ENCODE measurements at places on chromosomes 7 and 10.

- DNase-seq = no peak
Measured at GRCh38 chr7:74037609-74038008, 9.6 kb downstream of the ELN start.

DNA sequence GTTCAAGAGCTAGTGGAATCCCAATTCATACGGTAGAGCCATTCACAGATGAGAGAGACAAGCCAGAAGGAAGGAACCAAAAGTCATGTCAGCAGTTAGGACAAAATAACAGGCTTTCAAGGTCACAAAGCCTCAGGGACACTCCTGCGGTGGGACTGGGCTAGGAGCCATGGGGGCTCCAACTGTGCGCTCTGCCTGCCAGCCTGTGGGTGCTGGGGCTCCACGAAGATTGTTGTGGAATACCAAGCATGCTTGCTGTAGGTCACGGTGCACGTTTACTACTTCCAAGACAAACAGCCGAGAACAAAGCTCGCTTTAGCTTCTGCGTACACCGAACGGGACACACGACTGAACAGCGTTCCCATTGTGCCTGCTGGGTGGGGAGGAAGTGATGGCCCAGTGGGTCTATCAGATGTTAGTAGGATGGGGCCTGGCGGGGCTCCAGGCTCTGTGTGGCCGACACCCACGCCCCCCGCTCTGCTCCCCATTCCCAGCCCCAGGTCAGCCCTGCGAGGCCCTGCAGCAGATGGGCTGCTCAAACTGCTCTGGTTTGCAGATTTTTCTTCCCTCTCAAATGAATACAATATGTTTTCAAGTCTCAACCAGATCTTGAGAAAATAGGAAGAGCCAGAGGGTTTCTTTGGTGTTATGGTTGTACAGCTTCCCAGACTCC is 158.9 kb downstream of the EGFR start:
- DNase-seq = no peak

DNA sequence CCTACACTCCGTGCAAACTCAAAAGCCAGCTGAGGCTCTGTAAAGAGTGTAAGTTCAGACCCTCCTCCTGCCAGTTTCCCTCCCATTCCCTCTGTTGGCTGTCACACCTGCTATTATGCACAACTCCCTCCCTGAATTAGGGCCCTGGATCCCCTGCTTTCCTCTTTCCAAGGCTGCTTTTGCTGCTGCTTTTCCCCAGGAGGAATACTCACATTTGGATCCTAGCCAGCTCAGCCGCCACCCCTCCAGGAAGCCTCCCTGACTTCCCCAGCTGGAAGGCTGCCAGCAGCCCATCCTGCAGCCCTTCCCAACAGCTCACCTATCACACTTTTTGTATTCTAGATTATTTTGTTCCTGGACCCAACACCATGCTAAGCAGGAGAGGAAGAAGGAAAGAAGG is 40.9 kb upstream of the WDR11 start:
- DNase-seq = no peak

DNA sequence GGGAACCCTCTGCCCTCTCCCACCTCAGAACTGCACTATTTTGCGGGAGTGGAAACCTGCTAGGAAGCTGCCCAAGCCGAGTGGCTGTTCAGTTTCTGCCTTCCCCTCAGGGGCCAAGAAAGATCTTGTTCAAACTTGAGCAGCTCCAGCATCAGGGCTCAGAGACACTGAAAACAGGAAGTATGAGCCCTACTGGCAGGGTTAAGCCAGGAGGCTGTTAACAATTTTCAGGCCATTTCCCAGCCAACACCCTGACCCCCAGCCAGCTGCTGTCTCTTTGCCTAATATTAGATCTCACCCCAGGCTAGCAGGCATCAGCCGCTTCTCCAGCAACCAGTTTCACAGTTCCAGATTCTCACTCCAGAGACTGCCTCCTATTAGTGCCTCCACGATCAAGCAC is 9.2 kb downstream of the PLAU start:
- DNase-seq = no peak

GRCh38 chr10:76559892-76560220 is 1077.8 kb downstream of the KCNMA1 start:
- DNase-seq = no peak

- no peak for DNase-seq
Measured at GRCh38 chr10:110415809-110416208, 81.9 kb upstream of the DUSP5 start.

DNA sequence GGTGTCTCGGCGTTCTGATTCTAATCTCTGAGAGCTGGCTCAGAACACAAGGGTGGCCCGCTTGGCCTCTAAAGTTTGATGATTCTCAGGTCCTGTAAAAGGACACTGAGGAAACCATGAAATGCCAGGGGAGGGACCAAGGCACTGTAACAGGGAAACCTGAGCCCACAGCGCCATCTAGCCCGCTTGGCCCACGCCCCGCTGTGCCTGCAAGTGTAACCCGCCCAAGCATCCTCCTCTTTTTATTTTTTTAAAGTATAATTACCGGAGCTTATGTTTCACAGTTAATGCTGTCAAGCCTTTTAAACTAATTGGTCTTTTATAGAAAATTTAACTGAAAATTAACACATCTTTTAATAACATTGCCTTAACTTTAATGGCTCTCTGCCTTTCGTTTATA is 734.7 kb downstream of the KCNMA1 start:
- DNase-seq = no peak

- no peak for DNase-seq
Measured at GRCh38 chr10:17092986-17093803, 36.4 kb downstream of the CUBN start.

DNA sequence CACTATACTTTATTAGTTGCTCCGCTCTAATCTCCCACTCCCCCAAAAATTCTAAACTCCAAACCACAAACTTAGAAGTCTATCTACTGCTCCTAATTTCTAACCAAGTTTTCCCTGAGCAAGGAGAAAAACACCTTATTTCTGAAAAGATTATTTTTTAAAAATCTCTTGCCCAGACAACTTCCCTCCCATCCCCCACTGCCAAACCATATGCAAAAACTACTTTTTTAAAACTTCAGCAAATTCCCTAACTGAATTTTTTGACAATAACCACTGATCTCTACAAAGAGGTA is 1.9 kb downstream of the UBE2H start:
- DNase-seq = no peak

GRCh38 chr10:53675177-53675576 is 902.6 kb upstream of the MBL2 start:
- no peak for DNase-seq

- no peak for DNase-seq
Measured at GRCh38 chr7:34846976-34847375, 189.0 kb downstream of the NPSR1 start.

- DNase-seq = no peak
Measured at GRCh38 chr10:13629116-13629515, 42.4 kb downstream of the PRPF18 start.

GRCh38 chr7:149713731-149714068 is 59.7 kb downstream of the ZNF467 start:
- DNase-seq = no peak

DNA sequence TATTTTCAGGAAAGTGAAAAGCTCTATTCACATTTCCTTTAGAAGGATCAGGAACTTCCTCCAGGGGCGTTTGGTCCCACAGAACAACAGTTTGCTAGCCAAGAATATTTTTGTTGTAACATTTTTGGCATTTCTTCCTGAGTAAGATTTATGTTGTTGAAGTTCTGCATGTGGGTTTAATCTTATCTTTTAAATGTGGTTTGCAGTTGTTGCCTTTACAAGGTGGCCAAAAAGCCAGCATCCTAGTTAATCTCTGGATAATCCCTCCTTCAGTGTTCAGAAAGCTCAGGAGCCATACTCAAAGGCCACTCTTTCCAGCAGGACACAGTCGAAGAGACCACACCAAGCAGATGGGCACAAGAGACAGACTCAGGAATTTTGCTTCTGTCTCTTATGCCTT is 30.0 kb downstream of the SLC26A4 start:
- no peak for DNase-seq

DNA sequence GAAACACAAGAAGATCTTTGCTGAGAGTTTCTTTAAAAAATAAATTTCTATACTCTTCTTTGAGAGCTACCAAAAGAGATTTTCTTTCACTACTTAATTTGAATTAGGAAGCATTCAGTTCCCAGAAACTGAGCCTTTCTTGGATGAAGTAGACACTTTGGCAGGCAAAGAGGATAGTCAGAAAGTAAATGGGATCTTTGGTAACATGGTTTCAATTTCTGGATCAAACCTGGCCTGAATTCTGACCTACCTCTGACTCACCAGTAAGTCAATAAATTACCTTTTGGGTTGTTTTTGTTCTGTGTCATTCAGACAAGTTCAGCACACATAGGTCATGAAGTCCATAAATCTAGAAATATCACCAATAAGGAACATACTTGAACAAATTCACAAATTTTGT is 26.8 kb upstream of the CABCOCO1 start:
- no peak for DNase-seq

DNA sequence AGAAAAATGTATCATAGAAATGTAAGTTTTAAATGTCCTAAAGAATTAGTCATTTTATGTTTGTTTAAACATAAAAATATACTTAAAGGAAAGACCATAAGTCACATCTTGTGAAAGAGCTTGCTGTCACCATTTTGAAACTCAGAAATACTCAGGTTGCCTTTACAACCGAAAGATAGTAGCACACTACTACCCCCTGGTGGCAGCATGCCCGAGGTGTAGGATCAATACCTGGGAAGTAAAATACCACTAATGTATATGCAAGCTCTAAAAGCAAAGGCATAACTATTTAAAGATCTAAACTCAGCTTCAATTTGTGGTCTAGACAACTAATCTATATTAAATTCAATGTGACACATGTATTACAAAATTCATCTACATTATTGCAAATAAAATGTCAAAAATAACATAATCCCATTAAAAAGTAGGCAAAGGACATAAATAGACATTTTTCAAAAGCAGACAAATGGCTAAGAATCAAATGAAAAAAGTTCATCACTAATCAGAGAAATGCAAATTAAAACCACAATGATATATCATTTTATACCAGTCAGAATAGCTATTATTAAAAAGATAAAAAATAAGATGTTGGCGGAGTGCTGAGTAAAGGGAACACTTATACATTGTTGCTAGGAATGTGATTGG is 47.7 kb upstream of the FGL2 start:
- DNase-seq = peak; percentile 64

GRCh38 chr7:103811997-103812396 is 177.5 kb downstream of the RELN start:
- no peak for DNase-seq

DNA sequence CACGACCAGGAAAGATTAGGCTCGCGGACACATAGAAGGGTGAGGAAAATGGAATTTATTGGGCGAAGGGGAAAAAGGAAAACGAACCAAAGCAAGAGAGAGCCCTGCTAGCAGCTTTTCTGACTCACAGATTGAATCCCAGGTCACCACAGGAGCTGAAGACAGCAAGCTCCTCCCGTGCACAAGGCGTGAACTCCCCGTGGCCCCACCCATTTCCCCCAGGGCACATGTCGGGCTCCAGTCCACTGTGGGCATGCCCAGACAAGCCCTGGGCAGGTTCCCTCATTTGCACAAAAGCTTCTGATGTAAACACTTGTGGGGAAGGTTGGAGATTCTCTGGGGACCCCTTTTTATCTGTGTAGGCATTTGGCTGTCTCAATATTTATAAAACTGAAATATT is 582.4 kb downstream of the SUGCT start:
- peak; percentile 50 for DNase-seq

GRCh38 chr7:73734619-73735527 is 3.7 kb downstream of the ABHD11 start:
- DNase-seq = peak; percentile 84

- no peak for DNase-seq
Measured at GRCh38 chr10:126895214-126895781, 9.9 kb upstream of the DOCK1 start.

DNA sequence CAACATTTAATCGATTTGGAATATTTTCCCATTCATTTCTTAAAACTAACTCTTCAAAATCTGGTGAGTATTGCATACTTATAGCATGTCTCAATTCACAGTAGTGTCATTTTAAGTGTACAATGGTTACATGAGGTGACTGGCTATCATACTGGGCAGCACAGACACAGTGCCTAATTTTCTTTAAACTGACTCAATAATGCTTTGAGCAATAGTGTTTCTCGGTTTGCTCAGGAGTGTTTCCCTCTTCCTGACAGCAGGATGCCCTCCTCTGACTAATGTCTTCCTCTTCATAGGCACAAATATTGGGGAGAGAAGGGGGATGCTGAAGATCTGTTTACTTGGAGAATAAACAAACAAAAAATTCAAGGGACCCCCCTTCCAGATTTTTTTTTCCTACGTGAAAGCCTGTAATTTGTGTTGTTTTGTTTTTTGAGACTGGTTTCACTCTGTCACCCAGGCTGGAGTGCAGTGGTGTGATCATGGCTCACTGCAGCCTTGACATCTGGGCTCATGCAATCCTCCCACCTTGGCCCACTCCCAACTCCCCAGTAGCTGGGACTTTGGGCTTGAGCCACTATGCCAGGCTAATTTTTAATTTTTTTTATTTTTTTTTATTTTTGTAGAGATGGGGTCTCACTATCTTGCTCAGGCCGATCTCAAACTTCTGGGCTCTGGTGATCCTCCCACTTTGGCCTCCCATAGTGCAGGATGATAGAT is 2.2 kb downstream of the MRC1 start:
- peak; percentile 46 for DNase-seq

DNA sequence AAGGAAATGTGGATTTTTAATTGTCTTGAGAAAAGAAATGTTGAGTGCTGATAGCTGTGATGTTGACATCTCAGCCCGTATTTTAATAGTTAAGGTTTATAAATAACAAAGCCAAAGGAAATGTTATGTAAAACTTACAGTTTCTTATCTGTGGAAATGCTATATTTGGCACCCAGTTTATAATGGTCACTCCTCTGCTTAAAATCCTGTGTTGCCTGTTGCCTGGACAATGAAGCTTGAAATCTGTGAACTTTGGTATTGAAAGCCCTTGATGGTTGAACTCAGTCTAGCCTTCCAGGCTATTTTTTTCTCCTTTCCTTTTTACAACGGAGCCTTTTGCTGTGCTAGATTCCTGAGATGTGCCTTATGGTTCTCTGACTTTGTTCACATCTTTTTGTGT is 46.5 kb downstream of the MCU start:
- no peak for DNase-seq

- no peak for DNase-seq
Measured at GRCh38 chr10:103109821-103110220, 83.3 kb downstream of the NT5C2 start.

- DNase-seq = no peak
Measured at GRCh38 chr10:84198206-84198915, 4.0 kb downstream of the CDHR1 start.

DNA sequence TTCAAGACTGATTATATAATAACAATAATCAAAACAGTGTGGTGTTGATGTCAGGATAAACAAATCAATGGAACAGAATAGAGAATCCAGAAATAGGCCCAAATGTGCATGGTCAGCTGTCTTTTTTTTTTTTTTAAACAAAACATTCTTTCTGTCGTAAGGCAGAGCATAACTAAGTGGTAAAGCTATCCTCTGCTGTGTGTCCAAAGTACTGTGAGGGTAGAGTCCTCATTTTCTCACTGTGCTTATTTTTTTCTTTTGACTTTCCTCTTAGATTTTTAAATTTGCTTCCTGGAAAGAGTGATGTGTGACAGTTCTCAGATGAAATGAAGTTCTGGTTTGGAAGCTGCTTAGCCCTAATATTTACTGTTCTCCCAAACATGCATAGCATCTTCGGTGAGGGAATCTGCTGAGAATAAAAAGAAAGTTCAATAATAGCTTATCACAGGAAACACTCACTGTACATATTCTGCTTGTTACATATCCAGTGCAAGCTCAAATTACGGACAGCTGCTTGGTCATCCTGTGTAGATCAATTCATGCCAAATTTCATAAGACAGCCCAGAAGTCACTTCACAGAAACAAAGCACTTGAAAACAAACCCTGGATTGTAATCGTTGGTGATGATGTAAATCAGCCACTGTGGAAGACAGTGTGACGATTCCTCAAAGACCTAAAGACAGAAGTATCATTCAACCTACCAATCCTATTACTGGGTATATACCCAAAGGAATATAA is 423.9 kb downstream of the NEBL start:
- DNase-seq = no peak
